ENCODE measurements at places on chromosomes 7 and 10. TPM values are rescaled to one million over a fixed set of nuclear protein-coding genes. Genes with fewer than 3 reads are reported as not detected.
A peak's percentile ranks its signal among the peaks of the same experiment; 100 is the strongest.

DNA sequence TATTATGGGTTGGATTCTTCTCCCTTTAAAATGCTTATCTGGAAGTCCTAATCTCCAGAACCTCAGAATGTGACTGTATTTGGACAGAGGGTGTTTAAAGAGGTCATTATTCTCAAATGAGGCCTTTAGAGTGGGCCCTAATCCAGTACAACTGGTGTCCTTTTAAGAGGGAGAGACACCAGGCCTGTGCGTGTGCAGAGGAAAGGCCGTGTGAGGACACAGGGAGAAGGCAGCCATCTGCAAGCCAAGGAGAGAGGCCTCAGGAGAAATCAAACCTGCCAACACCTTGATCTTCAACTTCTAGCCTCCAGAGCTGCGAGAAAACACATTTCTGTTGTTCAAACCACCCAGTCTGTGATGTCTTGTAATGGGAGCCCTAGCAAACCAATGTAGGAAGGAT is 235.4 kb upstream of the MYO3A start:
- no peak overlapping the region for H3K4me3 ChIP-seq
- no peak overlapping the region for H3K27ac ChIP-seq
- no peaks in the 10 kb centered on the region for H3K4me1 ChIP-seq
- H3K36me3 ChIP-seq = no peaks in the 10 kb centered on the region
- DNase-seq = no peak

DNA sequence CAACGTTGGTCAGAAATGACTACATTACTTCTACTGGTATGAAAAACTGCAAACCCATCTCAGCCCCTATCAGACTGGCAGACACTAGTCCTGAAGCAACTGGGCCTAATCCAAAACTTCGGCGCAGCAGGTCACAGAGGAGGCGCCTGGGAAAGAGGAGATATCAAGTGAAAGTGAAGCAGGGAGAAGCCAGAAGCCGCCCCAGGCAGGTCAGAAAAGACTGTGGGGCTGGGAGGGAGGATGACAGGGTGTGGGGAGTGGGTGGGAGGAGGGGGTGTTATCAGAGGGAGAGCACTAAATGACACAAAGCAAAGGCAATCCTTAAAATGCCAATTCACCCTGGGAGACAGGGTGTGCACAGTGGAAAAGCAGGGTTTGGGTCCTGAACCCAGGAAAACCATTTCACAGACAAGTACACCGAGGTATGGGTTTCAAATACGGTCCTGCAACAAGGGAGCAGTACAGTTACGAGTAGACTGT is 731 bp downstream of the CHCHD3 start:
- peaks cover 1% of the 10 kb centered on the region for H3K27me3 ChIP-seq
- no peaks in the 10 kb centered on the region for H3K36me3 ChIP-seq
- peak overlapping the region; percentile 92 for H3K27ac ChIP-seq
- H3K4me1 ChIP-seq = peaks cover 24% of the 10 kb centered on the region
- peak overlapping the region; percentile 80 for H3K4me3 ChIP-seq

DNA sequence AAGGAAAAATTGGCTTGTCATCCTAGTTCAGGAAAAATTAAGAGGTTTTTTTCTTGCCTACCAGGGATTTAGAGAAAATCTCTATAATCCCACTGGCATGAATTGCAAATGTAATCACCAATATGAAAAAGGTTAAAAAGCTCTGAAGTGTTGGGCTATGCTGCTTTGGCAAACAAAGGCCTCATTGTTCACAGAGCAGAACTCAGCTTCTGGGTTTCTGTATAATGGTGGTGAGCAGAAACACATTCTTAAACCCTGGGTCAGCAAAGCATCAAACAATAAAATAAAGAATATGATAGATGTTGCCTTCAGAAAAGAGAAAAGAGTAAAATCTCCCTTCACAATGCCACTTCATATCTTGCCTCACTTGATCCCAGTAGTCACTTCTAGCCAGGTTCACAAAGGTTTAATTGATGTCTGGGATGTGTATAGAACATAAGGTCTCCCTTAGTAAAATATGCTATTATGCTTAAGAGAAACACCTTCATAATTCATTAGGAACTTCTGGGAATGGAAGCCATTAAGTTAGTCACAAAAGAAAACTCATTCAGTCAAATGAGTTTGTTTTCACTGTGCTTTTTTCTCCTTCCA is 1255.5 kb upstream of the PHF14 start:
- no peak overlapping the region for H3K4me3 ChIP-seq
- DNase-seq = no peak
- no peak overlapping the region for H3K27ac ChIP-seq
- no peaks in the 10 kb centered on the region for H3K27me3 ChIP-seq

- H3K27ac ChIP-seq = no peak overlapping the region
- no peaks in the 10 kb centered on the region for H3K4me1 ChIP-seq
- no peak for DNase-seq
- H3K27me3 ChIP-seq = peaks cover 16% of the 10 kb centered on the region
- no peak overlapping the region for H3K4me3 ChIP-seq
These were observed 103.0 kb downstream of the RNF133 start for GRCh38 chr7:122595885-122596284.

DNA sequence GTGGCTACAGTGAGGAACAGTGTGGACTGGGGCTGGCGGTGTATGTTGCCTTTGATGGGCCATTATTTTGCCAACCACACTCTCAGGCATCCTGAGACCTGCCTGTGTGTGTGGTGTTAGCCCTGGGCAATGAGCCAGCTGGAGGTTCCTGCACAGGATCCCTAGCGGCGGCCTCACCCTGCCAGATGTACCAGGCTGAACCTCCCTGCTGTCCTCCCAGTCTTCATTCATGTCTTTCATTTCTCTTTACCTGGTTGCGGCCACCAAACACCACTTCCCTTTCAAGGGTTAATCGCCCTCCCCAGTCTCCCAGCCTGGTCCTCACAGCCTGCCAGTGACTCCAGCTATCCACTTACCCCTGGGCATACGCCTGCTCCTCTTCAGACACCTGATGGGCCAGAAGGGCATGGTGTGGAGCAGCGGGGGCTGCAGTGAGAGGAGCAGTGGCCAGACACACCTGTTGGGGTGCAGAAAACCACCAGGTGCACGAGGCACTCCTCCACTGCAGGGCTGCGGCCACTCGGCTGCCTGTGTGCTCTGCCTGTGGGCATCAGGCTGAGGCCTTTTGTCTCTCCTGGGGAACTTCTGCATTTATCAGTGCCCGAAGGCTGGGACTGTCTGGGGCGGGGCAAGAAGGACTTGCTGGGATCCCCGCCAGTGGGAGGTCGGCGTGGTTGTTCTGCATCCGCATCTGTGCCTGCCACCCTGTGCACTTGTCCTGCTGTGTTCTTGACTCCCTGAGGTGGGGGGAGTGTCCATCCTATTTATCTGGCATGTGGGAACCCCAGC is 111.6 kb downstream of the ARHGAP22 start:
- H3K27me3 ChIP-seq = no peaks in the 10 kb centered on the region
- no peak overlapping the region for H3K4me3 ChIP-seq
- no peak overlapping the region for H3K27ac ChIP-seq
- DNase-seq = peak; percentile 77
- H3K4me1 ChIP-seq = peaks cover 14% of the 10 kb centered on the region

GRCh38 chr7:108146070-108146842 is 16.1 kb upstream of the LAMB4 start:
- no peak overlapping the region for H3K27ac ChIP-seq
- DNase-seq = no peak
- H3K4me1 ChIP-seq = no peaks in the 10 kb centered on the region

DNA sequence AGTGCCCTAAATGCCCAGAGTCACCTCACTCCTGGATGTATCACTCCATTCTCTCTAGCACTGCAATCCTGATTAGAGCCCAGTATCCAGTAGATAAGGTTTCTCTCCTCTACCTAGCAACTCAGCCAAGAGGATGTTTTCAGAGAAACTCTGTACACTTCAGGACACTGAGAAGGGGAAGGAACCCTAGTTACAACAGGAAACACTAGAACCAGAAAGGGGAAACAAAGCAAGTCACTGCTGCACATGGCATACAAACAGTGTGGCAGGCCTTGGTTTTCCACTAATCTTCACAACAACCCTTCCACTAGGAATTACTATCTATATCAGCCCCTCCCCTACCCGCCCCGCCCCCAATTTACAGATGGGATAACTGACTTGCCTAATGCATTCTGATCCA is 1.6 kb downstream of the FAM204A start:
- H3K36me3 ChIP-seq = peaks cover 5% of the 10 kb centered on the region
- no peaks in the 10 kb centered on the region for H3K27me3 ChIP-seq
- no peak overlapping the region for H3K27ac ChIP-seq
- H3K4me1 ChIP-seq = peaks cover 30% of the 10 kb centered on the region
- no peak for DNase-seq

GRCh38 chr10:75937823-75938222 is 506.4 kb downstream of the LRMDA start:
- DNase-seq = no peak
- H3K27ac ChIP-seq = no peak overlapping the region
- H3K27me3 ChIP-seq = peaks cover 46% of the 10 kb centered on the region
- H3K4me3 ChIP-seq = no peak overlapping the region

DNA sequence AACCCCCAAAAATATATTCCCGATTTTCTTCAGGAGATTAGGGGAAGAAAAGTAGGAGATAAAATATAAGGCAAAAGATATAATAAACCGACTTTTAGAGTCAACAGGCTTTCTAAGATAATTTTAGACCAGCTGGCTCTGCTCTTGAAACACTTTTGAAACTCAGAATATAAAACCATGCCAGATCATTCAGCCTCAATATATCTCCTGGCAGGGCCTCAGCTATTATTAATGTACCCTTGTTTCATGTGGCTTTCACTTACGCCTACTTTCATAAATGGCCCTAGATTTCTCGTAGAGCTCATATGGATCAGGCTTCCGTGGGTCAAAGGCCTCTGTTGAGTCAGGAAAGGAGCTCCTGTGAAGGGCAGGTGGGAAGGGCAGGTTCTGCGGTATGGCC is 396.0 kb downstream of the PHTF2 start:
- peaks cover 3% of the 10 kb centered on the region for H3K4me1 ChIP-seq
- H3K27me3 ChIP-seq = no peaks in the 10 kb centered on the region
- DNase-seq = no peak
- H3K4me3 ChIP-seq = no peak overlapping the region
- no peak overlapping the region for H3K27ac ChIP-seq

DNA sequence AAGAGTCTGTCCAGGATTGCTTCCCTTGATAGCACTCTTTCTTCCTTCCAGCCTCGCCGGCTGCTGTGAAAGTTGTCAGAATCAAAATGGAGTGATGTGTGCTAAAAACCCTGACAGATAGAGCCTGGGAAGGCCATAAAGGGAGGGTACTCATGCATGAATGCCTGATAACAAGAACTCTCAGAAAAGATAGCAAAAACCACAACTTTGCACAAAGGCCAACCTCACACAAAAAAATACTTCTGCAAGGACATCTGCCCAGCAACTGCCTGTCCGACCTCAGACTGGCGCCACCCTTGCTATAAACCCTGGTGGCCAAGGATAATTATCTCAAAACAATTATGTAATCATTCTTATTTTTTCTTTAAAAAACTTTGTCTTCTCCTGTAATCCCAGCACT is 133.2 kb upstream of the SVIL start:
- no peaks in the 10 kb centered on the region for H3K36me3 ChIP-seq
- no peak overlapping the region for H3K4me3 ChIP-seq
- H3K27ac ChIP-seq = no peak overlapping the region
- no peak for DNase-seq

DNA sequence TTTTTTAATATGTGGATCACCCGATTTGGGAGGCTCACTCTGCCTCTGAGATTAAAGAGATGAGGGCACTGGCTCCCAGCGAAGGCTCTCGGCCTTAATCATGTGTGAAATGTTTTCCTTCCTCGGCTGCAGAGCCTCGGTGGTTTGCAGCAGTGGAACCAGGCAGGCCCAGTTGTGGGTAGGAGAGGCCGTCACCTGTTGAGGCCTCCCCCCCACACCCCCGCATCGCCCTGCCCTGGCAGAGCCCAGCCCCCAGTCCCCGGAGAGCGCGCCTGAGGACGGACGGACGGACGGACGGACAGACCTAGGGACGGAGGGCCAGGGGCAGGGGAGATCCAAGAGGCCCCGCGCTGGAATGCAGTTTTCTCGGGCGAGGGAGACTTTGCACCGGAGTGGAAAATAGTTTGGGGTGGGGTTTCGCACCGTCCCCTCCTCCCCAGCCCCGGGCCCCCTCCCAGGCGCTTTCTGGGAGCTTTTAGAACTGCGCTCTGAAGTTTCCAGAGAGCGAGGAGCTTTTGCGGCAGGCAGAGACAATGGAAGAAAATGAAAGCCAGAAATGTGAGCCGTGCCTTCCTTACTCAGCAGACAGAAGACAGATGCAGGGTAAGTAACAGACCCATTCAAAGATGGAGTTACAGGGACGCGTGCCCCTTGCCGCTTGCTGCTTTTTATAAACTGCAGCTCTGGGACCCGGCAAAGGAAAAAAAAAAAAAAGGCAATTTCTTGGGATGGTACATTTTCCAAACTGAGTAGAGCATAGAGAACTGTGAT is at the start of gene KIAA1217:
TSS of gene KIAA1217 (plus strand) at position 478 of the 771 bp plus-strand sequence. CDS start at position 534, 56 bp downstream.
- peak within 1 kb of the TSS; percentile 83 for H3K4me3 ChIP-seq
- no peaks in the 10 kb centered on the region for H3K36me3 ChIP-seq
- peak within 1 kb of the TSS; percentile 57 for H3K27ac ChIP-seq
- H3K27me3 ChIP-seq = peaks cover 11% of the 10 kb centered on the region

- H3K27me3 ChIP-seq = no peaks in the 10 kb centered on the region
- DNase-seq = no peak
- no peak overlapping the region for H3K4me3 ChIP-seq
- H3K27ac ChIP-seq = no peak overlapping the region
These were observed 38.4 kb downstream of the BAIAP2L1 start for GRCh38 chr7:98362517-98362916.

Gene RAPGEF5
- total RNA-seq = 0.53 TPM

Gene SH2D4B
- not detected for total RNA-seq

Gene UCMA
- not detected for total RNA-seq

Gene RTKN2
- total RNA-seq = 3.4 TPM

Gene DNAH11
- not detected for total RNA-seq

Gene RARRES2
- total RNA-seq = 1.4 TPM

Gene PIP
- total RNA-seq = not detected

Gene HPSE2
- total RNA-seq = not detected

Data from chondrocyte (in vitro differentiated cells).